ENCODE measurements at places on chromosomes 12 and 14.

GRCh38 chr14:97056086-97056485 is 258.9 kb downstream of the VRK1 start:
- DNase-seq: no peak

- DNase-seq: no peak
Observed at GRCh38 chr14:101241147-101241546, 320.1 kb upstream of the DIO3 start.

DNA sequence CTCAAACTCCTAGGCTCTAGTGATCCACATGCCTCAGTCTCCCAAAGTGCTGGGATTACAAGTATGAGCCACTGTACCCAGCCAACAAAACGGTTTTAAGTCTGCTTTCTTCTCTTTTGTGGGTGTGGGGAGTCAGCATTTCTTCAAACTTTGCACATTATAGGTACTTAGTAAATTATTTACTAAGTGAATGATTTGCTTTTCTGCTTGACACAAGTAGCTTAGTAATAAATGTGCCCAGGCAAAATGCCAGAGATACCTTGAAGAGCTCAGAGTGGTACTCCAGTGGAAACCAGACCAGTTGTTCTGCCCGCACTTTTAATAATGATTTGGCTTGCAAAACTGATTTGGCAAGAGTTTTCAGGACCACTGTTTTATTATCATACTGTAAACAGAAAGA is 15.0 kb downstream of the DEPDC4 start:
- no peak for DNase-seq

GRCh38 chr12:126534495-126534894 is 1469.3 kb downstream of the AACS start:
- no peak for DNase-seq

- DNase-seq: no peak
Observed at GRCh38 chr12:55818140-55818728, 393 bp downstream of the ORMDL2 start.

DNA sequence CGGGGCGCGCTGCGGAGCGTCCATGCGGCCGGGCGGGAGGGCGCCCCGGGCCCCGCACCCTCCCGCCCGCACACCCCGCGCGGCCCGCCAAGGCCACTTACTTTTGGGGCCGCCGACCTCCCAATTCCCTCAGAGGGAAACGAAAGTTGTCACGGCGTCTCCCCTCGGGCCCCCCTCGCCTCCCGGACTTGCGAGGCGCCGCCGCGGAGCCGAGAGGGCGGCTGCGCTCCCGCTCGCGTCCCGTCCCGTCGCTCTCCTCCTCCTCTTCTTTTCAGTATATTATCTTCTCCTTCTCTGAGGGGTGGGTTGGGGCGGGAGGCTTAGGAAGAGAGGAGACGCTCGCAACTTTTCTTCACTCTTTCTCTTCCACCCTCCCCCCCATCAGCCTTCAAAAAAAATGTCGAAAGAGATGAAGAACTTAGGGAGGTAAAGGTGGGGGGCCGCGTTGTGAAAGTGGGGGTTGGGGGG is 613 bp downstream of the DUSP16 start:
- no peak for DNase-seq

GRCh38 chr14:52711666-52712065 is 4.7 kb downstream of the PSMC6 start:
- DNase-seq: no peak

DNA sequence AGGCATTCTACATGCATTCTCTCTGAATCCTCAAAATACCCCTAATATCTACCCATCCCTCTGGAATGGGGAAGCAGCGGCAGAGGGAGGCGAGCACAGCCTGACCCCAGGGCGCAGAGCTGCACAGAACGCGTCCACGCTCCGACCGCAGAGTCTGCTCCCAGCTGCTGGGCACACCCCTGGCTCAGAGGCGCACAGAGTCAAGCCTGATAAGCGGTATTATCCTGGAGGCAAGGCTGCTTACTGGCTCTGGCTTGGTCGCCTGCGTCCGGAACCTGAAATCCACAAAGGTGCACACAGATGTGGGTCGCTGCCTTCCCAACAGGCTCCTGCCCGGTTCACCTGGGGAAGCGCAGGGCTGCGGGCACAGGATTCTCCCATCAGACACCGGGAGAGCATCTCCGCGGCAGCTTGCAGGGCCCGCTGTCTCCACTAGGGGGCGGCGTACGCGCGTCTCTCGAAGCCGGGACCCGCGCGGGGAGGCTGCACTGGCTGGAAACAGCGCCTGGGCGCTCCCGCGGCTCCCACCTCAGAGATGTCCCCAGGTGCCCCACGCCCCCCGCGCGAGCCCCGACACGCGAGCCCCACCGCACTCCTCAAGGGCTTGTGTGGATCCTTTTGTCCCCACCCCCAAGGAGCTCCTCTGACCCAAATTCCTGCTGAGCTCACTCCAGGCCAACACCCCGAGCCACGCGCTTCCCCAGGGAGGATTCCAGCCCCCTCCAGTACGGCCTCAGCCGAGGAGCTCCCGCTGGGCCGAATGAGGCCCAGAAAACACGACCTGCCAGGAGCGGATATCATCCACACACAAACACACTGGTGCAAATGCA is 120.1 kb upstream of the FZD10 start:
- DNase-seq: no peak

DNA sequence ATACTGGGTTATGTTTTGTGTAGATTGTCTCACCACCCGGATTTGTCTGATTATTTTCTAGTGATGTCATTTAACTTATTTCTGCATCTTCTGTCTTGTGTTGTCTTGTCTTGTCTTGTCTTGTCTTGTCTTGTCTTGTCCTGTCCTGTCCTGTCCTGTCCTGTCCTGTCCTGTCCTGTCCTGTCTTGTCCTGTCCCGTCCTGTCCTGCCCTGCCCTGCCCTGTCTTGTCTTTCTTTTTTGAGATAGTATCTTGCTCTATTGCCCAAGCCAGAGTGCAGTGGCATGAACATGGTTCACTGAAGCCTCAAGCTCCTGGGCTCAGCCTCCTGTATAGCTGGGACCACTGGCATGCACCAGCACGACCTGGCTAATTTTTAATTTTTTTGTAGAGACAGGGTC is 25.6 kb downstream of the DERA start:
- no peak for DNase-seq

- DNase-seq: no peak
Observed at GRCh38 chr14:100778951-100779690, 46.8 kb upstream of the MEG3 start.

- DNase-seq: no peak
Observed at GRCh38 chr14:75249251-75249957, 29.2 kb upstream of the FOS start.

GRCh38 chr12:63170321-63170720 is 19.3 kb upstream of the AVPR1A start:
- DNase-seq: no peak

DNA sequence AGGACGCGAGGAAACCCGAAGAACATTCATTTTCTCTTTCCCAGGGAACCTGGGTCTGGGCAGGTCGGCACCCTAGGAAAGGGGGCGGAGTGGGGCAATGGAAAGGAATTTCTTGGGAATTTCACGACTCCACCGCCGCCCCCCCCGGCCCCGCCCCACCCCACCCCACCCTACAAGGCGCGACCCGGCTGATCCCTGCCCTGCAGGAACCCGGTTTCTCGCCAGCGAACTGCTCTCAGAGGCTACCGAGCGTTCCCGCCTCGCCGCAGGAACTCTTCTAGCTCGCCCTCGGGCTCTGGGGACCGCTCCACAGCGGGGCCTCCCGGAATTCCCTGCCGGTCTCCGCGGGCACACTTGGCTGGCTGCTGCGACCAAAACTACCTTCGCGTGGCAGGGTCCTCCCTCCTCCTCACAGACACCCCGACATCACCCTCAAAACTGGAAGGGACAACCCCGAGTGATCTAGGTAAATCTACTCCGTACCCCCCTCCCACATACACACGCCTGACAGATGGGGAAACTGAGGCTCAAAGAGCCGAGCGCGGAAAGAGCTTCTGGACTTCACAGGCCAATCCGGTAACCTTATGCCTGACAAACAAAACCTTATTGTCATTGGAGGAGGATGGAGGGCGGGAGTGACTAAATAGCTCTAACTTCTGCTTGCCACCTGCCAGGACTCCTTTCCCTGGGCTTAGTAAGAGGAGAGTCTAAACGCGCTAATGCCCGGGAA is 785 bp upstream of the ACTN1 start:
- DNase-seq: no peak

GRCh38 chr14:58961045-58961731 is 227.3 kb upstream of the DAAM1 start:
- no peak for DNase-seq

GRCh38 chr12:68789144-68789878 is 18.7 kb upstream of the MDM2 start:
- no peak for DNase-seq

GRCh38 chr12:95788637-95789036 is 1.9 kb downstream of the NTN4 start:
- no peak for DNase-seq

DNA sequence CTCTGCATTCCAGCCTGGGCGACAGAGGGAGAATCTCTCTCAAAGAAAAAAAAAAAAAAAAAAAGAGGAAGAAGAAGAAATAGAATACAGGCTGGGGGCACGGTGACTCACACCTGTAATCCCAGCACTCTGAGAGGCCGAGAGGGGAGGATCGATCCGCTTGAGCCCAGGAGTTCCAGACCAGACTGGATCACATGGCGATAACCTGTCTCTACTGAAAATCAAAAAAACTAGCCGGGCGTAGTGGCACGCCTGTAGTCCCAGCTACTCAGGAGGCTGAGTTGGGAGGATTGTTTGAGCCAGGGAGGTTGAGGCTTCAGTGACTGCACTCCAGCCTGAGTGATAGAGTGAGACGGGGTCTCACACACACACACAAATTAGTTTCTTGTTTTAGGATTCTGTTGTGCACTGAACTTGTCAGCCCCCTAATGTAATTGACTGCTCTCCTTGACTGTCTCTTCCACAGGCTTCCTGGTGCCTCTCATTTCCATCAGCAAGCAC is 963 bp upstream of the TINF2 start:
- DNase-seq: no peak

DNA sequence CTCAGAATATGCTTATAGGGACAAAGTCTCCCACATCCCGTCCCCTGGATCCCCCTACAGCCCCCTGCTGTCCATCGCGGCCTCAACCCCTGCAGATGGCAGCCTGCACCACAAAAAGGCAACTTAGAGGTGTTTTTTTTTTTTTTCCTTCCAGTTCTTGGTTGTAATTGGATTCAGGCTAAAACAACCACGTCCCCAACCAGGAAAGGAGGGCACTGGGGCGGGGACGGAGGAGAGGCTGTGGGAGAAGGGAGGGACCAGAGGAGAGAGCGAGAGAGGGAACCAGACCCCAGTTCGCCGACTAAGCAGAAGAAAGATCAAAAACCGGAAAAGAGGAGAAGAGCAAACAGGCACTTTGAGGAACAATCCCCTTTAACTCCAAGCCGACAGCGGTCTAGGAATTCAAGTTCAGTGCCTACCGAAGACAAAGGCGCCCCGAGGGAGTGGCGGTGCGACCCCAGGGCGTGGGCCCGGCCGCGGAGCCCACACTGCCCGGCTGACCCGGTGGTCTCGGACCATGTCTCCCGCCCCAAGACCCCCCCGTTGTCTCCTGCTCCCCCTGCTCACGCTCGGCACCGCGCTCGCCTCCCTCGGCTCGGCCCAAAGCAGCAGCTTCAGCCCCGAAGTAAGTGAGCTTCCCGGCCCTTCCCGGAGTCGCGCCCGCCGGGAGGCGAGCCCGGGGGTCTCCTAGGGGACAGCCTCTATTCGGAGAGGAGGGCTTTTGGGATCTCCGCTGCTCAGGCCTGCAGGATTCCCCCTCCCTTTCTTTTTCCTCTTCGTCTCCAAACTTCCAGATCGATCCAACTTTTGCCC is at the start of gene MMP14:
Gene MMP14 (plus strand): TSS at position 285 of the 813 bp plus-strand sequence. CDS start 233 bp downstream, at position 518.
- DNase-seq: no peak

- peak; percentile 35 for DNase-seq
Observed at GRCh38 chr12:124517260-124518050, 50.0 kb downstream of the NCOR2 start.

GRCh38 chr12:30862486-30862885 is 64.1 kb upstream of the TSPAN11 start:
- DNase-seq: no peak

- no peak for DNase-seq
Observed at GRCh38 chr14:99425272-99425681, 55.4 kb downstream of the SETD3 start.

DNA sequence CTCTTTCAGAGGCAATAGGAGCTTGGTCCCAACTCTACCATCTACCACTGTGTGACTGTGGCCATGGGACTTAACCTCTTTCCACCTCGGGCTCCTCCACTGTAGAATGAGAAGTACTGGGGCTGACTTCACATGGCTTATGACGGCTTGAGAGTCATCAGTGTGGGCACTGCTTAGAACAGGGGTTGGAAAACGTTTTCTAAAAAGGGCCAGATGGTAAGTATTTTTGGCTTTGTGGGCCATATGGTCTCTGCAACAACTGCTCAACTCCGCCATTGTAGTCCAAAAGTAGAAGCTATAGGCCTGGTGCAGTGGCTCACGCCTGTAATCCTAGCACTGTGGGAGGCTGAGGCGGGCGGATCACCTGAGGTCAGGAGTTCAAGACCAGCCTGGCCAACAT is 69.2 kb upstream of the LTA4H start:
- DNase-seq: no peak

- DNase-seq: no peak
Observed at GRCh38 chr12:67969134-67969802, 20.0 kb upstream of the IFNG-AS1 start.

GRCh38 chr12:109729801-109730200 is 16.2 kb downstream of the FAM222A start:
- no peak for DNase-seq

- no peak for DNase-seq
Observed at GRCh38 chr14:59154373-59154772, 34.1 kb upstream of the DAAM1 start.

DNA sequence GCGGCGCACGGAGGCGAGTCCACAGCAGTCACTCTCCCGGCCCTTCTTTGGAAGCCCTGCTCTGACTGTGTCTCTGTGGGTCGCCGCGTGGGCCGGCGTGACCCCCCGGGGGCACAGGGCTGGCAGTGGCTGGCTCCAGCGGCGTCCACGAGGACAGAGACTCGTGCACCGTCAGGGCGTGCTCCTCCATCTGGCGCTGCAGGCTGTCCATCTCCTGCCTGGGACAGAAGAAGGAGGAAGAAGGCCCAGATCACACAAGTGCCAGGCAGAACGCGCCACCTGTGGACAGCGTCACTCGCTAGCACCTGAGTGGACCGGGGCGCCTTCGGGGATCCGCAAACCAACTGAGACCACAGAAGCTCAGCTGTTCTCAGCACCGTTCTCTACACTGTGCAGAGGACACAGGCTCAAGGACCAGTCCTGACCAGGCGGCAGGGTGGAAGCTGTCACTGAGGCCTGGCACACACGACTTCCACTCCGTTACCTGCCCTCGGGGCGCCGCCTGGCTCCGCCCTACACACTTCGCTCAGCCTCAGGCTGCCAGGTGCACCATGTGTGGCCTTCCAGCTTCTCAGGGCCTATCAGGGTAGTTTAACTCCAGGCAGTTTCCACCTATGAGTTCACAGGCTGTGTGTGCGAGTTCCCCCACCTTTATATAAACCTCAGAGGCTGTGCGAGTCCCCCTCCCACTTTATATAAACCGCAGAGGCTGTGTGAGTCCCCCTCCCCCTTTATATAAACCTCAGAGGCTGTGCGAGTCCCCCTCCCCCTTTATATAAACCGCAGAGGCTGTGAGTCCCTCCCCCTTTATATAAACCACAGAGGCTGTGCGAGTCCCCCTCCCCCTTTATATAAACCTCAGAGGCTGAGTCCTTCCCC is 11.7 kb upstream of the ANKLE2 start:
- DNase-seq: no peak
